ENCODE measurements at places on chromosomes 2 and 18.

- DNase-seq, result no peak
These were observed 142.4 kb downstream of the THADA start for GRCh38 chr2:43453179-43454170.

DNA sequence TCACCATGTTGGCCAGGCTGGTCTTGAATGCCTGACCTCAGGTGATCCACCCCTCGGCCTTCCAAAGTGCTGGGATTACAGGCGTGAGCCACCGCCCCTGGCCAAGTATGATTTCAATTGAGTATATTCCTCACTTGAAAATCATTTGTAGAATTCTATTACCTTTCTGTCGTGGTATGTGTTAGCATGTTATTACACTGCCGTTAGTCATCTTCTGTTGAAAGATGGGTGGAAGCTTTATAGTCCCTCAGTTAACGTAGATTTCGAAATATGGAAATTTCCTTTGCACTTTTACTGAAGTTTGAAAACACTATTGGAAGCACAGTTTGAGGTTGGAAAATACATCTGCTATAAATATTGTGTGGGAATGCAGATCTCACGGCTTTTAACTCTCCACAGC is 14.7 kb downstream of the NIFK start:
- peak; percentile 70 for DNase-seq

DNA sequence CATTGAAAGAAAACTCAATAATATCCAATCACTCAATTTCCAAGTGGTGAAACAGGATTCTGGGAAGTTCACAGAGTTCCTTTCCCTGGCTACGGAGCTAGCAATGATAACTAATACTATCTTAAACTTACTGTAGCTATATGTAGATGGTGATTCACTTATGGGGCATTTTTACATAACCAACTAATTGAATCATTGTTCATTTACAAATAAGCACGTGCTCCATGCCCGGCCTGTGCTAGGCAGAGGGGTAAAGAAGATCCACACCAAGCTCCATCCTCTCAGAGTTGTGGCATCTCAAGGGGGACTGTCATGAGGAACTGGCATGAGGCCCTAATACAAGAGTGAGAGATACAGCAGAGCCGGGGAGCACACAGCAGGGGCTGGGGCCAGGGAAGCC is 176.3 kb downstream of the ANKRD30B start:
- DNase-seq, result no peak

- DNase-seq, result no peak
These were observed 57.5 kb downstream of the OSR1 start for GRCh38 chr2:19300961-19301360.

GRCh38 chr18:66013969-66014368 is 263.2 kb downstream of the CDH7 start:
- DNase-seq, result no peak

DNA sequence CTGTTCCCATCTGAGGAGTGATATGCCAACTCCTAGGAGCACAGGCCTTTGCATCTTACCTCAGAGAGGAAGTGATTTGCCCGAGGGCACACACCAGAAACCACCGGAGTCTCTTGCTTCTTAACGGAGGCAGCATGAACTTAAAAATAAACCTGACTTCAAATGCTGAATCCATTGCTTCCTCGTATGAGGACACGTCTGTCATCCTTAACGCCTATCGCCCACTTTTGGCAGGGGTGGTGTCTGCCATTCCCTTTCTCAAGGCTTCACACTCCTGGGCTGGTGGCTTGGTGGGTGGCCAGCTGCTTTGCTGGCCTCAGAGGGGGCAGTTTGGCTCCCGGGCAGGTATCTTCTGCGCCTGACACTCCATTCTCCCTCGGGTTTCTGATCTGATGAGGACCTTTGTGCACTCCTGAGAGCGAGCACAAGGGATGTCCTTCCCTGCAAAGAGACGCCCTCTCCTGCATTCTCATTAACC is 1.1 kb upstream of the PREB start:
- no peak for DNase-seq

DNA sequence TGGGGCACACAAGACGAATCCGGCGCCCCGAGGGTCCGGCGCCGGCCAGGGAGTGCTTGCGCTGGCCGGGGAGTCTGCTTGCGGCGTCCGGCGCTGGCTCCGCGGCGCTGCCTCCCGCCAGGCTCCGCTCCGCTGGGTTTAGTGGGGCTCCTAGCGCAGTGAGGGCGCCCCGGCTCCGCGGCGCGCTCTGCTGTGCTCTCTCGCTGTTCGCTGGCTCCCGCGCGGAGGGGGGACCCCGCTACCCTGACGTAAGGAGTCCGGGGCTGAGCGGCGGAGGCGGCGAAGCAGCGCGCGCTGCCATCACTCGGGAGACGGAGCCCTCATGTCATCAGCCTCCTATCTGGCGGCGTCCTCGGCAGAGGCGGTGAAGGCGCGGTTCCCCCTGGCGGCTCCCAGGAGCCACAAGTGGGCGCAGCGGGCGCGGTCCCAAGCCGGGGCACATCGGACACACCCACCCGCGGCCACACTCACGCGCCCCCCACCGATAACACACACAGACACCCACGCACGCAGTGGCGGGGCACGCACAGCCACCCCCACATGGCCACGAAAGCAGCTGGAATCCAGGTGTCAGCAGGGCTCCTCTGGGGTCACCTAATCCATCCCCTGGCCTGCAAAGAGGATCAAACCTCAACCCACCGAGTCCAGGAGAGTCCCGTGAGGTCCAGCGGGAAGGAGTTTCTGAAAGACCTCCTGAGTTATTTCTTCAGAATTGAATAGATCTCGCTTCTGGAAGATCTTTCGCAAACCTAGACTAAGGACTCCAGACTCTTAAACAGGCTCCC is at the start of gene C1QL2:
C1QL2 (minus strand) TSS at position 189 of the 785 bp plus-strand sequence. CDS start 482 bp downstream, outside the sequence.
- DNase-seq, result no peak

GRCh38 chr2:1715184-1716013 is 28.9 kb downstream of the PXDN start:
- DNase-seq, result no peak

DNA sequence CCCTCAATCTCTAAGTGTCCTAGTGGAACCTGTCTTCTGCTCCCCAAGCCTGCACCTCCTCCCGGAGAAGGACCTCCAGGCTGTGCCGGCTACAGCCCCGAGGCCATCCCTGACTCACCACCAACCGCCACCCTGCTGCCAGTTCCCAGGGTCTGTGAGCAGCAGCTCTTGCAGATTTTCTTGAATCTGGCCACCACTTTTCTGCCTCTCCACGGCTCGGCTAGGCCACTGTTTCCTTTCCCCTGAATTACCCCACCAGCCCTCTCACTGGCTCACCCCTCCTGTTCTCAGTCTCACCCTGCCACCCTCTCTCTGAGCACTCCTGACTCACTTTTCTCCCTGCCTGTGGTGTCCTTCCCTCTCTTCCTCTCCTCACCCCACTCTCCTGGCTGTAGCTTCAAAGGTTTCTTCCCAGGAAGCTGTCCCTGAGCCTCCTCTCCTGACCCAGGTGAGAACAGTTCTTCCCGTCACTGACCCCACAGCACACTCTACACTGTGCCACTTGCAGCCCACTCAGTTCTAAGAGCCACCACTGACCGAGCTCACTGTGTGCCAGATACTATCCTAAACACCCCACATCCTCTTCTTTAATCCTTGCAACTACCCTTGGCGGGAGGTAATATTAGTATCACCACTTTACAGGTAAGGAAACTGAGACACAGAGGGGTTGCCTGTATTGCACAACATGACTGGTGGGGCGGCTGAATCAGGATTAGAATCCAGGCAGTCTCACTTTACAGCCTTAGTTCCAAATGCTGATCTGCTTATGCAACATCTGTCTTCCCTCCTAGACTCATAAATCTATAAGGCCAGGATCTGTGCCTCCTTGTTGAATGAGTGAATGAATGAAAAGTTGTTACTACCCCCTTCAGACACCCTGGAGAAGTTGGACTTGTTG is 111.6 kb downstream of the SMAD7 start:
- DNase-seq, result peak; percentile 57

GRCh38 chr18:61606068-61606660 is 272.9 kb downstream of the CDH20 start:
- DNase-seq, result peak; percentile 31

DNA sequence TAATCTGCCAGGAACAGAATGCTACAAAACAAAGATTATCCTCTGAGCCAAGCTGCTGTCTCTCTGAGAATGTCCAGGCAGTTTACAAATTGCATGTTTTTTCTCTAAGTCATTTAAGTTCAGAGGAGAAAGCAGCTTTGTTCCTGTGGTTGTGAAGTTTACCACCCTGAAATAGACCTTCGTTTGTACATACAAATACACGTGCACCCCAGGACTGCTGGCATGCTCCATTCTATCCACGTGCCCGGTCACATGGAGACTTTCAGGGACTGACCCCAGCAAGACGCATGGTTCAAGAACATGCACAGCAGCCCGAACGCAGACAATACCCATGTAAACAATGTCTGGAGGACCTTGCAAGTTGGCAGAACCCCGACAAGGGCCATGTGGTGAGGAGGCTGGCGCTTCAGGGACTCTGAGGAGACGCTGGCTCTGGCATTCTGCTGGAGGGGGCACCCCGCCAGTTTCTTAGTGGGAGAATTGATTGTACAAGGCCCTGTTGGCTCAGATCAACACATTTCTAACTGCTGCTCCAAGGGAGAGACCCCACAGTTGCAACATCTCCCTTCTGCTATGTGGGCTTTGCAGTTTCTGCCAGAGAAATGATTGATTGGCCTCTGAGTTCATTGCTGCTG is 33.3 kb downstream of the FAM178B start:
- no peak for DNase-seq

DNA sequence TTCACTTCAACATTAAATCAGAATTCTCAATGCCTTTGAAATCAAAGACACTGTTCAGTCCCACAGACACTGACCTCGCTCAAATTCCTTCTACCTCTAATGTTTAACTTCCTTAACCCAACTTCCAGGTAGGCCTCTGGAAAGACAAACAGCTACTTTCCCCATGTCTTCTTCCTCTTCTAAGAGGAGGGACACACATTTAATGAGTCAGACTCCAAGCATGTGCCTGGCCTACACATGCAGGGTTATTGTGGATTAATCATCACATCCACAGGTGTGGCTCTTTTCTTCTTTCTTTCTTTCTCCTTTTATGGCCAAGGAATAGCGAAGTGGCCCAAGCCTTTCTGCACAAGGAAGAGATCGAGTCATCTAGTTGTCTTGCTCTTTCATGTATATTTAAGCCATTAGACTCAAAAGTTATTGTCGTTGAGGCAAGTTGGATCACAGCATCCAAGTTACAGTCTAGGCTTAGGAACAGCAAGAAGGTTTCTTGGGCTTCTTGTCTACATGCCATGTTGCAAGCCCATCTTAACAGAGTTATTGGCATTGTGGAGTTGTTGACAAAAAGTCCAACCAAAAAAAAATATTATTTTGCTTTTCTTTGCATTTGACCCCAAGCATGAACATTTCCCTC is 387.8 kb downstream of the IRS1 start:
- DNase-seq, result no peak

DNA sequence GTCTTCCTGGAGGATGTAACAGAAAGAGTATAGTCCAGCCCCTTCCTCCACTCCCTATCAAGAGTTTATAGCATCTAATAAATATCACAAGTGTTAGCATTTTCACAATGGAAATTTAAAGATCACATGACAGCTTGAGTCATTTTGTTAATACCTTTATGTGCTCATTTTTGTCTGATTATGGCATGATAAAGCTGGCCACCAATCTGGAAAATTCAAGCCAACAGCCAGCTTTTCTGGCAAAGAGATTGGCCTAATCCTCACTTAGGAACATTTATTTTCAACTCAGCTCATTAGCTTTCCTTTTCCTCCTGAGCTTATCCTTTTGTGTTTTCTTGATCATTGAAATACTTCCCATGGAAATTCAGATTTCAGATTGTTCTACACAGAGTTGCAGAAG is 262.9 kb upstream of the RBMS1 start:
- DNase-seq, result no peak

DNA sequence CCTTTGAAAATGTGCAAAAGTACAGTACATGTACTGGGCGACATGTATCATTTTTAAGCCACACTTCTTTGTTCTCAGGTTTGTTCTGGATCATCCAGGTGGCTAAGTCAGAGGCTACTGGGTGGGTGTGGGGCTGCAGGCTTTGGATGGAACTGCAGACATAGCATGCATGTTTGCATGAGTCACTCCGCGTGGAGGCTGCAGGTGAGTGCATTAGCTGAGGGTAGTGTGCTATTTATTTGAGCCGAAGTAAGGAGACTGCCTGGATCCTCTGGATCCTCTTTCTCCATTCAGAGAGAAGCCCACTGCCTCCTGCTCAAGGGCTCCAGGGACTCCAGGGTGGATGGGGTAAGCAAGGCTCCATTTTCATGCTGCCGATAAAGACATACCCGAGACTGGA is 9.4 kb upstream of the NEURL3 start:
- DNase-seq, result no peak

DNA sequence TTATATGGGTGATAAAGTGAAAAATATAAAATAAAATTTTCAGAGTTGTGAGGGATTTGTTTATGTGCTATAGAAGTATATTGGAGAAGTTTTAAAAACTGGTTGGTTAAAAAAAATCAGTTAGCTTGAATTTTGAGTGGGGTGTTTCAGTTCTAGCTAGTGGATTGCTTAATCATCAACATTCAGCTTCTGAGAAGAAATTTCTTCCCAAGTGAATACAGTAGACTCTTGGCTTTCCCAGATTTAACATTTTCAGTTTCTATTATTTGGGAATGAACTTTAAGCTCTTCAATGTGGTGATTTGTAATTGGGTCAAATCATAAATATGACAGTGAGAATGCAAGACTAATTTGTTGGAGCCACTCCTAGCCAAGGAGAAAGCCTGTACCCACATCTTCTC is 120.8 kb downstream of the PLCL1 start:
- DNase-seq, result no peak

DNA sequence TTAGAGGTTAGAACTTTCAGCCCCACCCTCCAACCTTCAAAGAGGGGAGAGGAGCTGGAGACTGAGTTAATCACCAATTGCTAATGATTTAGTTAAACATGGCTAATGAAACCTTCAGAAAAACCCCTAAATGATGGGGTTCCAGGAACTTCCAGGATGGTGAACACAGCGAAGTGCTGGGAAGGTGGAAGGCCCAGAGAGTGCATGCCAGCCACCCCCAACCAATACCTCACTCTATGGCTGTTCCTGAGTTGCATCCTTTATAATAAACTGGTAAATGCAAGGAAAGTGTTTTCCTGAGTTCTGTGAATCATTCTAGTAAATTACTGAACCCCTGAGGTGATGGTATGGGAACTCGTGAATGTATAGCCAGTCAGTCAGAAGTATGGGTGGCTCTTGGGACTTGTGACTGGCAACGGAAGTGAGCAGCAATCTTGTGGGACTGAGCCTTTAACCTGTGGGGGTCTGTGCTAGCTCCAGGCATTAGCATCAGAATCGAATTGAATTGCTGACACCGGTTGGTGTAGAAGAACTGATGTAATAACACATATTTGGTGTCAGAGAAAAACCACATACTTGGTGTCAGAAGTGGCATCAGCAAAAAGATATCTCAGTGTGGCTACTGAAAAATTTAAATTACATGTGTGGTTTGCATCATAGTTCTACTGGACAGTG is 37.4 kb downstream of the NPHP1 start:
- no peak for DNase-seq

GRCh38 chr2:156532989-156533388 is 96.8 kb downstream of the GPD2 start:
- no peak for DNase-seq

GRCh38 chr18:23538870-23539269 is 35.6 kb downstream of the RMC1 start:
- peak; percentile 68 for DNase-seq
